ENCODE measurements at places on chromosomes 2 and 18. TPM values are rescaled to one million over a fixed set of nuclear protein-coding genes. Genes with fewer than 3 reads are reported as not detected.
A peak's percentile ranks its signal among the peaks of the same experiment; 100 is the strongest.

- no peak for DNase-seq
Measured at GRCh38 chr2:75162259-75162658, 37.1 kb downstream of the TACR1 start.

The SERPINB11 gene
- total RNA-seq = not detected

DNA sequence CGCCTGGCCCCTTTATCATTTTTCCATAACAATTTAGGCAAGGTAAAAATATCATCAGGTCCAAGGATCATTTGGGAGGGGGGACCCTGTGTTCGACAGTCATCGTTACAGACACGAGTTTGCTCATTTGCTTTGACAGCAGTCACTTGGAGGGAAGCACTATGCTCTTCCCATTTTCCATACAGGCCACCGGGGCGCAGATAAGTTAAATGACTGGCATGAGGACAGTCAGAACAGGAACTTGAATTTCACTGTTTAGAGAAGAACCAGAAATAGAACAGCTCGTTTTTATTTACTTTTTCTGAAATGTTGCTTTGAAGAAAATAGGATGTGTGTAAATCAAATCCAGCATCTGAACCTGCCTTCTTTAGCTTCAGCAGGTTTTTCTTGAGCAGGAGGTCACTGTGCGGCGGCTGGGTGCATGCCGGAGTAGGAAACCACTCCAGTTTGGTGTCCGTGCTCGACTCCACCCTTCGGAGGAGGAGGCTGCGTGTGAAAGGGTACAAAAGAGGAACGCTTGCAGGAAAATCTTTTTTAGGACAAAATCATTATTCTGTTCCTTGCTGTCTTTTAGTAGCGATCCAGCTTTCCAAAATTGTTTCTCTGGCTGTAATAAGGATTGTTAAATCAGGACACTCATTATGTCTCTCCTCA is 15.2 kb downstream of the NPAS2 start:
- DNase-seq = no peak

The NOTO gene
- not detected for total RNA-seq

The ELOA2 gene
- not detected for total RNA-seq

The FIGN gene
- not detected for total RNA-seq

GRCh38 chr2:206045251-206045650 is 40.7 kb downstream of the INO80D start:
- no peak for DNase-seq

The IL1R2 gene
- not detected for total RNA-seq

The KCNG2 gene
- not detected for total RNA-seq

GRCh38 chr2:150485871-150486538 is 1.5 kb downstream of the RND3 start:
- DNase-seq = no peak

DNA sequence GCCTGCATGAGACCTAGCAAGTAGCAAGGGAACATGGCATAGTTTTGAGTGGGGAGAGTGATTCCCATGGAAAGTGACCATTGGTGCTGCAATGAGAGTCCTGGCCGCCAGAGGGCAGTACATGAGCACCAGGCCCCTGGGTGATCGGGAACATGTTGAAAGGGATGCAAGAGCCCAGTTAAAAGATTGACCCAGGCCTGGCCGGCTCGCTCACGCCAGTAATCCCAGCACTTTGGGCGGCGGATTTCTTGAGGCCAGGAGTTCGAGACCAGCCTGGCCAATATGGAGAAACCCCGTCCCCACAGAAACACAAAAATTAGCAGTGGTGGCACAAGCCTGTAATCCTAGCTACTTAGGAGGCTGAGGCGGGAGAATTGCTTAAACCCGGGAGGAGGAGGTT is 22.2 kb downstream of the FAP start:
- DNase-seq = peak; percentile 52

The CRYBA2 gene
- total RNA-seq = not detected

DNA sequence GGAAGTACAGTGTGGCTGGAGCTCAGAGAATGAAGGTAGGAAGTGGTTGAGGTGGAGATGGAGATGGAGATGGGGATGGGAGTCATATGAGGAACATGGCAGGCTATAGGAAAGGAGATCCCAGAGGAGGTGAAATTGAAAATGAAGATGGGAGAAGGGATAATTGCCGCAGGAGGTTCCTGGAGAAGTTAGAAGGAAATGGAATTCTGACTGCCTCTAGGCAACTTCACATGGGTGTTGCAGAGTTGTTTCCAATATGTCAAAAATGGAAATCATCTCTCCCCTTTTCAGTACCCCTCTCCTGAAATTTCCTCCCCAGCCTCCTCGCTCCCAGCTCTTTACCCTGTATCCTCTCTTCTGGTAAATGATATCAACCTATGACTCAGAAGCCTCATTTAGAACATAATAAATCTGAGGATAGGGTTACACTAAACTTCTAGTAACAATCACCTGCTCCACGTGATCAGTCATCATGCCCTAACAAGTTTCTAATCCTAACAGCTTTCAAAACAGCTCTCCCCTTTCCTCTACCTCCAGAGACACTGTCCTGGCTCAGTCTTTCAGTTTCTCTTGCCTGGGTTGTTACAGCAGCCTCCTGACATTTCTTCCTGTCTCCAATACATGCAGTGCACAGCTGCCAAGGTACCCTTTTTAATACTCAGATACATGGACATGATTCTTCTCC is 201.9 kb upstream of the RBMS1 start:
- DNase-seq = no peak

All from CD4-positive, alpha-beta memory T cell (primary cell).